ENCODE measurements at places on chromosomes 12 and 14. TPM values are rescaled to one million over a fixed set of nuclear protein-coding genes. Genes with fewer than 3 reads are reported as not detected.
A peak's percentile ranks its signal among the peaks of the same experiment; 100 is the strongest.

GRCh38 chr12:27826076-27826475 lies 46.0 kb upstream of the MANSC4 start:
- no peak overlapping the region for H3K27ac ChIP-seq
- DNase-seq = no peak
- no peaks in the 10 kb centered on the region for H3K36me3 ChIP-seq
- peaks cover under 1% of the 10 kb centered on the region for H3K4me1 ChIP-seq
- no peaks in the 10 kb centered on the region for H3K27me3 ChIP-seq

GRCh38 chr12:117803001-117803400 lies 165.8 kb downstream of the KSR2 start:
- no peak overlapping the region for H3K4me3 ChIP-seq
- no peak overlapping the region for H3K27ac ChIP-seq
- DNase-seq = no peak
- H3K27me3 ChIP-seq = no peaks in the 10 kb centered on the region
- no peaks in the 10 kb centered on the region for H3K36me3 ChIP-seq

DNA sequence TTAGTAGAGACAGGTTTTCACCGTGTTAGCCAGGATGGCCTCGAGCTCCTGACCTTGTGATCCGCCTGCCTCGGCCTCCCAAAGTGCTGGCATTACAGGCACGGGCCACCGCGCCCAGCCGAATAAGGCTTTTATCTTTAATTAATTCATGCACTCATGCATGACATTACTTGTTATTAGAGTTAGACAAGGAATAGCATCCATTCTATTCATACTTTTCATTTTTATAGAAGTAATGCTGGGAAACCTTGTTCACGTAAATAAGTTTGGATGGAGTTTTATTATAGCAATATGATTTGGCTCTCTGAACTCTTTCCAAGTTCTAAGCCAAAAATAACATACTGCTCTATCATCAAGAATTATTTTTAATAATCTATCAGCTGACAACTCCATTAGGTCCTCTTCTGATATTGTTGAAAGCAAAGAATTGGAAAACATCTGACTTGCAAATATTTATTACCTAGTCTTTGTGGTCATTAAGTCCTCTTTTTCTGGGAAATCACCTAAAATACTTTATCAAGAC lies 168.8 kb upstream of the CCND2 start:
- no peak overlapping the region for H3K27ac ChIP-seq
- no peak for DNase-seq

- no peak for DNase-seq
- peaks cover 5% of the 10 kb centered on the region for H3K27me3 ChIP-seq
- no peaks in the 10 kb centered on the region for H3K4me1 ChIP-seq
- H3K27ac ChIP-seq = no peak overlapping the region
- H3K36me3 ChIP-seq = no peaks in the 10 kb centered on the region
These were observed 265.6 kb upstream of the GARIN6 start for GRCh38 chr12:99381992-99382391.

- H3K36me3 ChIP-seq = no peaks in the 10 kb centered on the region
- DNase-seq = peak; percentile 54
- H3K4me1 ChIP-seq = no peaks in the 10 kb centered on the region
These were observed 161.7 kb downstream of the TMX1 start for GRCh38 chr14:51401756-51402155.

The MIP gene
- polyA plus RNA-seq = 1.4 TPM

The NTS gene
- 2.1 TPM for polyA plus RNA-seq
